Fibroblast of skin of left quadriceps (primary cell): ENCODE measurements at places on chromosomes 16 and 17.

DNA sequence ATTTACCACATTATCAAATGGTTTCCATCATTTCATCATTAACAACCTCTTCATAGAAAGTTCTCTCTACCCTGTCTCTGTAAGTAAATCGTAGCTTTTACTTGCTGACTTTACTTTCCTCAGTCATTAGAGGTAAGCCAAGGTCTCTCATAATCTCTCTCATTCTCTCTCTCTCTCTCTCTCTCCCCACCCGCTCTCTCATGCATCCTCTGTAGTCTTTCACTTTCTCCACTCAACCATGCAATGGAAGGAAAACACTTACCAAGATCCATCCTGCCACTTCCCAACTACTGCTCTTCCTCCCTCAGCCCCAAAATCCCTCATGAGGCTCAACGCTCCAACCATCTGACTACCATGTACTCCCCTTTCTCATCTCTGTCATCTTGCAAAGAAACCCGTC, 6.1 kb downstream of the CEP112 start:
- DNase-seq = no peak

- DNase-seq = no peak
These were observed 8.2 kb downstream of the COTL1 start for GRCh38 chr16:84609563-84610177.

DNA sequence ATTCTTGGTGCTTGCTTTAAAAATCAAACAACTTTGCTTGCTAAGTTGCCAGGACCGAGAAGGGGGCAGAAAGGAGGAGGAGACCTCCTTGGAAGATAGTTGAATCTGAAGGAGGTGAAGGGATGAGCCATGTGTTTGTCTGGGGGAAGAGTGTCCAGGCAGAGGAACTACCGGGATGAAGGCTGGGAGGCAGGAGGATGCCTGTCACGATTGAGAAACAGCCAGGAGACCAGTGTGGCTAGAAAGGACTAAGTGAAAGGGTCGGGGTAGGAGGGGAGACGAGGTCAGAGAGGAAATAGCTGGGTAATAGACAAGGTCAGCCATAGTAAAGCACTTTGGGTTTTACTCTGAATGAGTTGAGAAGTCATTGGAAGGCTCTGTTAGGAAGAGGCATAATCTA, 38.9 kb upstream of the CSNK2A2 start:
- DNase-seq = no peak

GRCh38 chr17:80394629-80395216, 20.2 kb upstream of the ENDOV start:
- no peak for DNase-seq

DNA sequence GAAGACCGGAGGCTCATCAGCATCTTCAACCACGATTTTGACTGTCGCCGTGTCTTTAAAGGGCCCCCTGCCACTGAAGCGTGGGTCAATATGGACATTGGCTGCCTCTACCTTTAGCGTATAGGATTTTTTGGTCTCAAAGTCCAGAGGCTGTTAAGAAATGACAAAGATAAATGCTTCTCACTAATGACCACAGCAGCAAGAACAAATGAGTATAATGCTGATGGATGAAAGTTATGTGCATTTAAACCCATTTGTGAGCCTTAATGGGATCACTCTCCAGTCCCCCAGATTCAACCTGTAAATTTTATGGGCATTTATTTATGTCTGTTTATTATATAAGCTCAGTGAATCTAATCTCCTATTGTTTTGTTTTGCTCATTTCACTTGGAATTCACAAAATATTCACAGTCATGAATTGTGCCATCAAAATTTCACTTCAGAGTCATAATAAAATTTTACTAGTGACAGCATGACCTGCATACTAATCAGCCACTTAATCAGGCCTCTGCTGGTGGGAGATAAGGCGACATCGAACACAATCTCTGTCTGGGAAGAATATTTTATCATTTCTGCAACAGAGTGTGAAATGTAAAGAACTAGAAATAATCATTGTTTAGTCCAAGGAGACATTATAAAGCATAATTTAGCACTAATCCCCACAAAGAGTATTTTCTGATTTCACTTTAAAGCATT, 218.5 kb downstream of the CDH8 start:
- DNase-seq = no peak
